Umbilical cord (tissue), 2 donors: ENCODE measurements at places on chromosomes 12 and 14.
A peak's percentile ranks its signal among the peaks of the same experiment; 100 is the strongest.

DNA sequence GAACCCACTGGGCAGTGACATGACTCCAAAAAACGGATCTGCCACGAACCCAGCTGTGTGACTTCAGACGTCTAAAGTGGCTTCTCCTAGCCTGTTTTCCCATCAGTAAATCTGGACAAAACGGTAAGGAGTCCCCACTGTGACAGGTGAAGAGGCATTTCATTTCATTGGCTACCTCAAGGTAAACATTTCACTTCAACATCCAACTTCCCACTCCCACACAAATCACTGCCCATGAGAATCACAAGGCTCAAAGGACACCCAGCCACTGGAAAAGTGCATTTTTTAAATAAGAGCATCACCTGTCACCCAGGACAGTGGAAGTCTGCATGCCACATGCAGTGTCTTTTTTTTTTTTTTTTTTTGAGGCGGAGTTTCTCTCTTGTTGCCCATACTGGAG is 27.9 kb downstream of the HSP90AA1 start:
- no peak for DNase-seq

GRCh38 chr12:116941188-116941587 is 30.4 kb downstream of the FBXW8 start:
- DNase-seq: no peak

- DNase-seq: no peak
Observed at GRCh38 chr14:26528415-26529182, 69.2 kb downstream of the NOVA1 start.

DNA sequence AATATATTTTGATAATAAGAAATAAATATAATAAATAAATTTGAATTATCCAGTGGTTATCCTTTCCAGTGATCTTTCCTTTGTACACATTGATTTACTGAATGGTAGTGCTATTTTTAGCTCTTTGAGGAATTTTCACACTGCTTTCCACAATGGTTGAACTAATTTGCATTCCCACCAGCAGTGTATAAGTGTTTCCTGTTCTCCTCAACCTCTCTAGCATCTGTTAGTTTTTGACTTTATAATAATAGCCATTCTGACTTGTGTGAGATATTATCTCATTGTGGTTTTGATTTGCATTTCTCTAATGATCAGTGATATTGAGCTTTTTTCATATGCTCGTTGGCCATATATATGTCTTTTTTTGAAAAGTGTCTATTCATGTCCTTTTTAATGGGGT is 333.7 kb downstream of the RAD51B start:
- no peak for DNase-seq

DNA sequence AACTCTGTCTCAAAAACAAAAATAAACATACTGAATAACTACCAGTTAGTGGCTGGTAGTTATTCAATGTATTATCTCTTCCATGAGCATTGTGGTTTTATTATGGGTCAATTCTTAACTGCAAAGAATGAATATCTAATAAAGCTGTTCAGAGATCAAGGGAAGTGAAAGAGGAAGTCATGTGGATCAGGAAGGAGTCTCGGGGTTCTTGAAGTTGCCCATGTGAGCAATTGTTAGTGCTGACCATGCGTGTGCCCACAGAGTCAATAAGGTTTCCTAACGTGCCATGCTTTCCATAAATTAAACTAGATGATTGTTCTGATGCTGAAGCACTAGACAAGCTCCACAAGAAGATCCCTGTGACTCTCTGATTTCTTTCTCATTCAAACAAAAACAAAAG is 136.5 kb upstream of the CPSF6 start:
- DNase-seq: peak; percentile 17

- no peak for DNase-seq
Observed at GRCh38 chr12:81722004-81722403, 37.1 kb downstream of the PPFIA2 start.

DNA sequence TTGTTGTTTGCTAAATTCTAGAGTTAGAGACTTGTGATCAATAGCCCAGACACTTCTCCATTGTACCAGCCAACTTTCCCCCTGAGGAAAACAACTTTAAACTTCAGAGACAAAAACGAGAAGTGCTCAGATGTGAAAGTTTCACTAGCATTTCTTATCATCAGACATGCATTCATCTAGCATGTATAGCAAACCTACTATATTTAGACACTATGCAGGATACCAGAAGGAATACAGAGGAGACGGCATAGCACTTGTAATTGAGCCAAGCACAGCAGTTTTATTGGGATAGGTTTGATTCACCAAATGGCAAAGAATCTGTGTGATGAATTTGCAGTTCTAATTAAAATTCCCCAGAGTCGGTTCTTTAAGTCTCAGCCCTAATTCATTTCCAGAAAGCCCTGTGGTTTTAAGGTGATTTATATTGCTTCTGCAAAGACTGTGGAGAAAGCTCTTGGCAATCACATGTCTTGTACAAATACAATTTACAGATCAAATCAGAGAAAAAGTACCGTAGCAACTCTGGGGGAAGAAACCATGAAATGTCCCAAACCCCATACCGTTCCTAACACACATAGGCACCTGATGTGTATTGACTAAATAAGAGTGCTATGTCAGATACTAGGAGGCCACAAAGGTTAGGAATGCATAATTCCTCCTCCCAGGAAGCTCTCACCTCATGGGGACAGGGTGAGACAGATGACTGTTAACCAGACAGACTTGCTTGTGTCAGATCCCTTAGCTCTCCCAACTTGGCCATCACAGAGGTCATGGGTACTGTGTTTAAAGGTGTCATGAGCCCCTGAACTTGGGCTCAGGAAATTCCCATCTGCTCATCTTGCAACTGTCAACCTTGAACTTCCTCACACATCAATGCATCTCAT is 69.6 kb upstream of the KRAS start:
- DNase-seq: peak; percentile 35
